NB4 (cell line): ENCODE measurements at places on chromosomes 1 and 21.

DNA sequence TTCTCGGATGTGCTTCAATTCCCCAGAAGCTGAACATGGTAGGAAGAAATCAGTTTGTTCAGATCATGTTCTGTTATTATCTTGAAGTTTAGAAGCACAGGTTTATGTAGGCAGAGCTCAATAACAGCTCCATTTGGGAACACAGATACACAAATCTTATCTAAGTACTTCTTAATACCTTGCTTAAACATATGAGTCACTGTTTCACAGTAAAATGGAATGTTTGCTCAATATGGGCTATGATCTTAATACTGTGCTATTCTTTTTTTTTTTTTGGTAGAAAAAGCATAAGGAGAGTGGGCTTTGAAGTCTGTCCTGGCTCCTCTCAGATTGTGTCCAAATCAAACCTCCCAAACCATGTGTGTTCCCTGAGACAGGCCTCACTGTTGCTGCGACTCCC lies 13.4 kb downstream of the PROK1 start:
- DNase-seq, result no peak

DNA sequence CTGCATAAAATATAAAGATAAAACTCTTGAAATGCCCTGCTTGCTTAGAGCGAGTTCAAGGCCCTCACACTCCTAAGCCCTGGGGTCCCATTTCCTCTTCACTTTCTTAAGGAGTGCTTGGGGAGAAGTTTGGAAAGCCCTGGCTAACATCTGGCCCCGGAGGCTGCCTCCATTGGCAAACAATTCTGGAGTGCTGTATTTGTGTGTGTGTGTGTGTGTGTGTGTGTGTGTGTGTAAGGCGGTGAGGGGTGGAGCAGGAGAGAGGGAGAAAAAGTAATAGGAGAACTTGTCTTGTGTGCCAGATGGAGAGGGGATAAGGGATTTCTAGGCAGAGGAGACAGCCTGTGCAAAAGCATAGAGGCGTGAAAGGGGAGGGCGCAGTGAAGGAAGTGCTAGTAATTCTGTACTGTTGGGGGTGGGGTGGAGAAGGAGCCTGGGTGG lies 578 bp upstream of the TRIM62 start:
- DNase-seq, result no peak

DNA sequence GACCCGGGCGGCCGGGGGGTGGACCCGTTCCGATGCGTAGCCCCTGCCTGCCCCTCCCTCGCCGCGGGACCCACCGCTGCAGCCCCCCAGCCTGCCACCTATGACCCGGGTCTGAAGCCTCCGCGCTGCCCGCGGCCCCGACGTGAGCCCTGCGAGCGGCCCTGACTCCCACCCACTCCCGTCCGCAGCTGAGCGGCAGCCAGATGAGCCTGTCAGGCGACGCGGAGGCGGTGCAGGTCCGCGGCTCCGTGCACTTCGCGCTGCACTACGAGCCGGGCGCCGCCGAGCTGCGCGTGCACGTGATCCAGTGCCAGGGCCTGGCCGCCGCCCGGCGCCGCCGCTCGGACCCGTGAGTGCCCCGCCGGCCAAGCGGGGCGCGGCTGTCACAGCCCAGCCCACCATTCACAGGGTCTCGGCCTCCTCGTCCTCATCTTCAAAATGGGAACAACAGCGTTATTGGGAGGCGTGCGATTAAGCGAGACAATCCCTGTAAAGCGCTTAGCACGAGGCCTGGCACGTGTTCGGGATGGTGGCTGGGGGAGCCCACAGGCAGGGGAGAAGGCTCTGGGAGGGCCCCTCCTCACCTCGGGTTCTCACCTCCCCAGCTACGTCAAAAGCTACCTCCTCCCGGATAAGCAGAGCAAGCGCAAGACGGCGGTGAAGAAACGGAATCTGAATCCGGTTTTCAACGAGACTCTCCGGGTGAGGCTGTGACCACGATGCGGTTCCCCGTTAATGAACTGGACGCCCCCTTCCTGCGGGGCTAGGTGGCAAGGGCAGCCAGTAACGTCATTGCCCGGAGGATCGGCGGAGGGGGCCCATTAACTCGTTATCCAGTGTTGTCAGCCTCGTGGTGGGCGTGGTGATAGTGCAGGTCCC lies 8.2 kb downstream of the SYTL1 start:
- DNase-seq, result no peak

DNA sequence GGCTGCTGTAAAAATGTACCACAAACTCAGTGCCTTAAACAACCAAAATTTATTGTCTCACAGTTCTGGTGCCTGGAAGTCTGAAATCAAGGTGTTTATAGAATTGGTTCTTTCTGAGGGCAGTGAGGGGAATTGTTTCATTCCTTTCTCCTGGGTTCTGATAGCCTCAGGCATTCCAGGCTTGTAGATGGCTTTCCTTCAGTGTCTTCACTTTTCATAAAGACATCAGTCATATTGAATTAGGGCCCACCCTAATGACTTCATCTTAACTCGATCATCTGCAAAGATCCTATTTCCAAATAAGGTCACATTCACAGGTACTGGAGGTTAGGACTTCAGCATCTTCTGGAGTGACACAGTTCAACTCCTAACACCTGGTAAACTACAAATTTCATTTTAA lies 15.0 kb downstream of the CDKN2C start:
- DNase-seq, result no peak

- DNase-seq, result peak; percentile 36
Observed at GRCh38 chr1:37096523-37096922, 62.2 kb upstream of the GRIK3 start.

- peak; percentile 34 for DNase-seq
Observed at GRCh38 chr1:11622398-11622797, 31.8 kb downstream of the FBXO2 start.

- no peak for DNase-seq
Observed at GRCh38 chr1:116087628-116088027, 23.6 kb upstream of the MAB21L3 start.

DNA sequence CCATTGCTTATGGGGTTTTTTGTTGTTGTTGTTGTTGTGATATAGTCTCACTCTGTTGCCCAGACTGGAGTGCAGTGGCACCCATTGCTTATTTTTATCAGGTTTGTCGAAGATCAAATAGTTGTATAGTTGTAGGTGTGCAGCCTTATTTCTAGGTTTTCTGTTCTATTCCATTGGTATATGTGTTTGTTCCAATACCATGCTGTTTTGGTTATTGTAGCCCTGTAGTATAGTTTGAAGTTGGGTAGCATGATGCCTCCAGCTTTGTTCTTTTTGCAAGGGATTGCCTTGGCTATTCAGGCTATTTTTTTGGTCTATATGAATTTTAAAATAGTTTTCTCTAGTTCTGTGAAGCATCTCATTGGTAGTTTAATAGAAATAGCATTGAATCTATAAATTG lies 11.6 kb downstream of the ZNF678 start:
- no peak for DNase-seq

DNA sequence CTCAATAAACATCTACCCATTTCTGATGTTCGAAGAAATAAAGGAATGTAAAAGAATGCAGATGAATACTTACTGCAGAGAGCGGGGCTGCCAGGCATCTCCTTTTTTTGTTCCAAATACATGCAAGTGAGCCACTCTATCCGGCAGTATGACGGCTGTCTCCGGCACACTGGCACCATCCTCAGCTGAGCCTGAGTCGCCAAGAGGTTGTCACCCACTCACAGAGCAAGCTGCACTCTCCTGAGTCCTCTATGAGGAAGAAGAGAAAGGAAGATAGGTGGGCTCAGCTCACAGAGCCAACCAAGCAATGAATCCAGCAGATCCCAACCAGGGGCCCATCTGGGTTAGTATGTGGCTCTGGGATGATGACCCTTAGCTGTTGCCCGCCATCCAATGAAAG lies 65.3 kb downstream of the CD46 start:
- no peak for DNase-seq

GRCh38 chr1:75722966-75723365 lies 1.5 kb upstream of the ACADM start:
- DNase-seq, result no peak

DNA sequence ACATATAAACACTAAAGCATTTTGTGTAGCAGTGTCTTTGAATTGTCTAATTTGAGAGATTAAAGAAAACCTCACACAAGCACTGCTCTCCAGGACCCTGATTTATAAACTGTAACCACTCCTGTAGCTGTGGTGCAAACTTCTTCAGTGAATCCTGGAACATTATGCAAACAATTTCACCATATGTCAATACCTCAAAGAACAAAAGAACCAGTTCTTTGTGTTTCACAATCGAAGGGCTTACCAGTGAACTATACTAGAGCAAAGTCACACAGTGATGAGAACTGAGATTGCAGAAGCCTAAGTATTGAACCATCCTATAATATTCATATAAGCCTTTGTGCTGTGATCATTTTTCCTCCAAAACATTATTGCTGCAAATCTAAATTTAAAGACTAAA lies 21.5 kb downstream of the DPH5 start:
- peak; percentile 44 for DNase-seq

DNA sequence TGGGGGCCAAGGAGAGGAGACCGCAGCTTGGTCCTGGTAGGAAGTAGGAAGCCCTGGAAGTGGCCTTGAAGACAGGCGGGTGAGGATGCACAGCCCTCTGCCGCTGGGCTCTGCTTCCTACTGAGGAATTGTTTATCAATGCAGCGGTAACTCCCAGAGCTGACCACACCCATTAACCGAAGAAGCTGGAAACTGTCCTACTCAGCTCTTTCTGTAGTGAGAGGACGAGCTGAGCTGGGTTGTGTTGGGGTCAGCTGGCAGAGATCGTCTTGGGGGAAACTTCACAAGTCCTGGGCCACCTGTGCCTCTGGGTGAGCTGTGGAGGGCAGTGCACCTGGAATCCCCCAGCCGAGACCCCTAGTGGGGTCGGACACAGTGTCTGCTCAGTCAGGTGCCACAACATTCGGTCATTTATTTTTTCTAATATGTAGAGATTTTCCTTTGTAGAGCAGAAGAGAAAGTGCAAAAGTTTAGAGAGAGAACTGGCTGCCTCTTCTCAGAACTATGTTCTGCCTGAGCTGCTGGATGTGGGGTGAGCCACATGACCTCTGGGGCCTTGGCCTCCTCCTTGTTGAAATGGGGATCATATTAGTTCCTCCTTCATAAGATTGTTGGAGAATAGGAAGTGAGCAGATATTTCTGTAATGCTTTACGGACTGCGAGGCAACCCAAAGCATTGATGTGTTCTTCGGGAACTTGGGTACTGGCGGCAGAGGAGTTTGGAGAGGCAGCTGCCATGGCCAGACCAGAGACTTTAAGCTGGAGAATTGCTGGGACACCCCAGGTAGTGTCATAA lies 3.6 kb downstream of the NECAP2 start:
- no peak for DNase-seq

GRCh38 chr1:210310562-210311153 lies 18.0 kb upstream of the HHAT start:
- no peak for DNase-seq

DNA sequence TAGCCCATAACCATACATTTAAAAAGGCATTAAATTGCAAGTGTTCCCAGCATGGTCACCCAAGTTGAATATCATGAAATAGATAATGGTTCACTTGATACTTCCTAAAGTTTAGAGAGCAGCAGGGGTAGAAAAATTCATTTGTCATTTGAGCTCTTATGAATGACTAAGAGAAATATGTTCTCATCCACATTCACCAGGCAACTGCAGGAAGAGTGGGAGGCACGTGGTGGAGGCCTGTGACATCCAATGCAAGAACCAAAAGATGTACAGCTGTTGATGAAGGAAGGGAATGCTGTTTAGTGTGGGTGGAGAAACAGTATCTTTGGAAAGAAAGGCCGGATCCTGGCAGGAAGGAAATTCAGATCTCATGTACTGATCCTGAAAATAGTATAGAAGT lies 473.1 kb downstream of the ADGRL2 start:
- no peak for DNase-seq

GRCh38 chr1:72439036-72439435 lies 156.7 kb upstream of the NEGR1 start:
- no peak for DNase-seq

GRCh38 chr1:53702341-53702740 lies 36.6 kb downstream of the GLIS1 start:
- no peak for DNase-seq
